ENCODE measurements at places on chromosomes 6 and 20.
A peak's percentile ranks its signal among the peaks of the same experiment; 100 is the strongest.

- DNase-seq = no peak
Observed at GRCh38 chr6:115358616-115359015, 702.1 kb downstream of the FRK start.

- no peak for DNase-seq
Observed at GRCh38 chr6:52536424-52536916, 40.4 kb downstream of the TRAM2 start.

DNA sequence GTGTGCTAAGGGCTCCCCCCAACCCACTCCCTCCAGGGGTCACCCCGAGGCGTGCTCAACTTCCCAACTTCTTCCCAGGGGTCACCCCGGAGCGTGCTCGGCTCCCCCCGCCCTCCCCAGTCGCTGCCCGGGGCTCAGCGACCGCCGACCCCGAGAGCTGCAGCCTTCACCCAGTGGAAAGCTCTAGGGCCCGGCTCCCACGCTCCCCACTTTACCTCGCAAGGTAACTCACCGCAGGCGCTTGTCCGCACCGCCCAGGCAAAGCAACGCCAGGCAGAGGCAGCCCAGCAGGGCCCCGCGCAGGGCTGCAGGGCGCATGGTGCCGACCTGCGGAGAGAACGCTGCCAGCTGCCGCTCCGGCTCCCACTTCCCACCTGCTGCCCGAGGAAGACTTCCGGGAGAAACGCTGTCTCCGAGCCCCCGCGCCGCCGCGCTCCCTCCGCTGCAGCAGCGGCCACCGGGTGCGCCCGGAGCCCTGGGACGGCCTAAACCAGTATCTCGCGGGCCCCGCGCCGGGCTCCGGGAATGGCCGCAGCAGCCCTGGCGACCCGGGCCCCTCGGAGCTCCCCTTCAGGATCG is 396 bp downstream of the RNASET2 start:
- DNase-seq = no peak

DNA sequence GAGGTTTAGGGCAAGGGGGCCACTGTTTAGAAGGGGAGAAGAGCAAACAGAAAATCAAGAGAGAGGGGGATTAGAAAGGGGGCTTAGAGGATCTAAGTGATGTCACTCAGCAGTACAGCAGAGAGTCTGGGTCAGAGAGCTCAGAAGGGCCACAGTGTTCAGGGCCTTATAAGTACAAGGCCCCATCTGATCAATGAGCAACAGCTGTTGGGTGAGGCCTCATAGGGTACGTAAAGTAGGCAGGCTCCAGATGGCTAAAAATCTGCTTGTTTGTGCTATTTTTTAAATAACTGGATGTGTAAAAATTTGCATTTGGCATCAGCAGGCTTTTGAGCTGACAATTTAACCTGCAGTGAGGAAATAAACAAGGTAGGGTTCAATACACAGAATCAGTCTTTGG is 149.8 kb downstream of the SH3BGRL2 start:
- DNase-seq = no peak

DNA sequence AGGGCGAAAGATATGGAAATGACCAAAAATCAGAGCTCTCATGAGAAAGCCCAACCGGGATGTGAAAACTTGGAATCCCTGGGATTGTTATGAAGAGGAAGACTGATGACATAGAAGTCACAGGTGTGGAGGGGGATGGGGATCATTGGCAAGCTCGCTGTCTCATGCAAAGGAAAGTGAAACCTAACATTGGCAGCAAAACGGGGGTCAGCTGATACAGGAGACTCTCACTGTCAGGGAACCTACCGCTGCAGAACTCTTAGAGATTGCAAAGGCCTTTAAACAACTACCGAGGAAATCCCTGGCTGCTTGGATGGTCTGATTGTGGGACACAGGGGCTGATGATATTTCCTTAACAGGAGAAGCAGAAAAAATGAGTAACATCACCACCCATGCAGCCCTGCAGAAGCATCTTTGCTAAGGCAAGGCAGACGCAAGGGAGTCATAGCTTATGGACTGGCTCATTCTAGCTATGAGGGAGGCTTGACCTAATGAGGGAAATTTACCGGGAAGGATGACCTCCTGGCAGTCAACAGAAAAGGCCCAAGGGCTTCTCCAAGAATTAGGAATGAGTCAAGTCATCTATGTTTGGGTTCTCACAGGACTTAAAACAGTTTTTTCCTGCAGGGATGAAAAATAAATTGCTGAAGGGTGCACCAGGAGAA is 7.0 kb downstream of the MUC21 start:
- DNase-seq = no peak

- DNase-seq = no peak
Observed at GRCh38 chr6:150822932-150823331, 42.6 kb upstream of the MTHFD1L start.

DNA sequence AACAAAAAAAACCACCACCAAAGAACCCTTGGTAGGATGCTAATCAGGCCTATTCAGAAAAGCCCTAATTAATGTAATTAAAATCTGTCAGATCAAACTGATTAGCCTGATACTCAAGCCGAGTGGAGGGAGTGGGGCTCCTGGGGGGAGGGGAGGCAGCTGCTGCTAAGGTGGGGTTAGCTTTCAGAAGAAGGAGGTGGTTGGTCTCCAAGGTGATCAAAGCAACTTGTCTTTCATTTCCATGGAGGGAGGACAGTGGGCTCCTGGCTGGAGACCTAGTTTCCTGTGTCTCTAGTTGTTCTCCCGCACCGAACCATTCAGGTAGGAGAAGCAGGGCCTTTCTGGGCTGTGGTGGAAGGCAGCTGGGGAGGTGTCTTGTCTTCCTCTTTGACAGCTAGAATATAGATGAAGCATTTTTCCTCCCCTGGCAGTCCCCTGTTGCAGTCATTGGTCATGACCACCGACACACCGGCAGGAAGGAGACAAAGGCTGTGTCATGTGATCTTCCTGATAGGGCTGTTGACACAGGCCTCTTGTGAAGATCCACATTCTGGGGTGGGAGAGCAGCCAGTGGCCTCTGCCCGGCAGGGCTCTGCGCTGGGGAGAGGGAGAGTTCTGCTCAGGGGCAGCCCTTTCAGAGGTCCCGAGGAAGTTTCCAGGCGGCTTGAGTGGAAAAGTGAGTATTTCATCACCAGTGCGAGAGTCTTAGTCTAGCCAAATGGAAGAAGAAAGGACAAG is 39.9 kb upstream of the PRDM1 start:
- DNase-seq = no peak

DNA sequence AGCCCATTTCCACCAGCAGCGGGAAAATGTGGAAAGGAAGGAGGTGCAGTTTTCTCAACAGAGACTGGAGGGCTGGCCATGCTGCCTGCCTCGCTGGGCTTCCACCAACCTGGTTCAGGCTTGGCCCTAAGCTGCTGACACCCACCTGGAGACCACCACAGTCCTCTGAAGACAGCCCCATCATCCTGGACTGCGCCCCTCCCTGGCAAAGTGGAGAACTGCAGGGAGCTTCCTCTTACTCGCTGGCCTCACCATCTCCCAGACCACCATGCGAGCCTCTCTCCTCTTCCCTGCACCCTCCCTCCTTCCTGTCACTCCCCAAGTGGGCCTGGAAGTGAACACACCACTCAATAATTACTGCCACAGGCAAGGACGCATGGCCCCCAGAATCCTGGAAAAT is 71.5 kb downstream of the PSMG4 start:
- DNase-seq = no peak

- no peak for DNase-seq
Observed at GRCh38 chr6:108576709-108577108, 16.0 kb downstream of the FOXO3 start.

- DNase-seq = no peak
Observed at GRCh38 chr6:159805440-159806020, 5.5 kb downstream of the PNLDC1 start.

DNA sequence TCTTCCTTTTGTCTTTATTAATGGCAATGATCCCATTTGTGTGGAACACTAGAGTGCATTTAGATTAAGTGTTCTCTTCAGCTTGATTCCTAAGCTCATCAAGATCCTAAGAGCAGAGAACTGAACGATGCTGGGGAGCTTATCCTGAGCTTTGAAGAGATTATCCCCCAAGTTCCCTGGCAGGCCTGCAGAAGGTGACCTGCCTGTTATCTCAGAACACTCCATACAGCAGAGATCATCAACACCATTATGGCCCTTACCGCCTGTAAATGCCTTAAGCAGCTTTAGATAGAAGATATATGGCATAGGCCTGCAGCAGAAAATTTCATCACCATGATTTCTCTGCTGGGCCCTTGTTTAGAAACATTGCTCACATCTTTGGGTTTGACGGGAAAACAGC is 779.9 kb upstream of the MAP3K7 start:
- no peak for DNase-seq

- DNase-seq = no peak
Observed at GRCh38 chr6:33144373-33144772, 47.9 kb downstream of the COL11A2 start.

GRCh38 chr20:4082406-4083097 is 67.2 kb upstream of the RNF24 start:
- peak; percentile 40 for DNase-seq

GRCh38 chr6:163260911-163261310 is 153.6 kb upstream of the QKI start:
- DNase-seq = no peak

- no peak for DNase-seq
Observed at GRCh38 chr6:21987501-21987957, 309.3 kb downstream of the PRL start.

DNA sequence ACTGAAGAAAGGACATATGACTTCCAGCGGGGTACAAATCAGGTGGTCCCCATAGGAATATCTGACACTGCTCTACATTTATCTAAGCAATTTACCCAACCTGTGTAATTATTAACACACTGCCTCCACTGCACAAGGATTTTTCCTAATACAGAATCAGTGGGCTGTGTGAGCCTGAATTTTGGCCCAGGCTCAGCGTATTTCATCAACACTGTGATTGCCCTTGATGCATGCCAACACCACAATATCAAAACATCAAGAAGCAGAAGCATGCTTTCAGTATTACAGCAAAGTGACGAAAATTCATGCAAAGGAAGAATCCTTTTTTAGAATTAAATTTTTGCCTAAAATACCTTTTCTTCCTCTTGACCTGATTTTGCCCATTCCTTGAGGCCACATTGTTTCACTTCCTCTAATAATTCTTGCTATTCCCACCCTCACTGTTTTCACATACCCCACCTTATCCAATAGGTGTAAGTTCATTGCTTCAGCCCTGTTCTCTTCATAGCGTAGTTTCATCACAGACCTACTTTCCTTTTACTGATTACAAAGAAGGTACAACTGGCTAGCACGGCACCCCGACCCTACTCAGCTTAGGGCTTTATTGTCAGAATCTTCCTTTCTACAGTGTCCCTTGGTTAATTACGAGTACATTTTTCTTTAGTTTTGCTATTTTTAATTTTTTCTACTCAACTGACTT is 83.7 kb upstream of the PTCHD4 start:
- no peak for DNase-seq

GRCh38 chr6:71585472-71585871 is 296.9 kb downstream of the OGFRL1 start:
- DNase-seq = no peak

GRCh38 chr6:137518386-137518983 is 24.3 kb upstream of the OLIG3 start:
- DNase-seq = no peak

DNA sequence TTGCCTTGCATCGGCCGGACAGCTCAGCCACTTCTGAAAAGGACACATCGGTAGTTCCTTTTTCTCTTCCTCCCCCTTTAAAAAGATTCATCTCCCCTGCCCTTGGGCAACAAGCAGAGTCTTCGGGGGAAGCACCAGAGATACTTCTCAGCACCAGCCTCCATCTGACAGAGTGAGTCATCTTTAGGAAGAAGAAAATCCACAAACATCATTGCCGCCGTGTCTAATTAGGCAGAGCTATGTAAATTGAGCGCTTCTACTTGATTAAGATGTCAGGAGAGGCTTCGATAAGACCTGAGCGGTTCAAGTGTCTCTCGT is 186.4 kb downstream of the TAF4 start:
- DNase-seq = no peak

GRCh38 chr20:35619196-35620095 is 3.8 kb downstream of the SPAG4 start:
- peak; percentile 75 for DNase-seq

DNA sequence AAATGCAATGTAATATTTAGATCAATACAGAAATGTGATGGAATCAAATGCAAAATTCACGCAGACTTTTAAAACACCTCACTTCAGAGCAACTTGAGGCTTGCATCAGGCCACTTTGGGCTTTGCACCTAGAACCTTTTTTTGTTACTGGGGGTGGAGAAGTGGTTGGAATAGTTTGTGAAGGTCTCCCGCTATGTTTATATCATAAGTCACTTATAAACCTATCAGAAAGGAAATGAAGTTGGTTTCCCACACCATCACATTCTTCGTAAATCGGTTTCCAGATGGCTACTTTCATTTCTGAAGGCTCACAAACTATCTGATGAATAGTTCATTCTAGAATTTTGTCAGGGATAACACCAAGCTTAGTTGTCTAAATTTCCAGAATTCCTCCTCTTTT is 74.8 kb downstream of the PKHD1 start:
- no peak for DNase-seq

DNA sequence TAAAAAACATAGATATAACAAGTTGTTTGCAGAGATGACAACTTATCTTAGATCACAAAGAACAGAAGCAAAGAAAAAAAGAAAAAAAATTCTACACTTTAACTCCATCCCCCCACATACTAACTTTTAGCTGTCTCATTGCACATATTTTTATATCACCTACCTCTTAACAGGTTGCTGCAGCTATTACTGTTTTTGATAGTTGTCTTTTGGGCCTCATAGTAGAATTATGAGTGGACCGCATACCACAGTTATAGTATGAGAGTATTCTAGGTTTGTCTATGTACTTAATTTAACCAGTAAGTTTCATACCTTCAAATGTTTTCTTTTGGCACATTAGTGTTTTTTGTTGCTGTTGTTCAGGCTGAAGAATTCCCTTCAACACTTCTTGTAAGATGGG is 12.3 kb downstream of the RSPH3 start:
- DNase-seq = no peak

DNA sequence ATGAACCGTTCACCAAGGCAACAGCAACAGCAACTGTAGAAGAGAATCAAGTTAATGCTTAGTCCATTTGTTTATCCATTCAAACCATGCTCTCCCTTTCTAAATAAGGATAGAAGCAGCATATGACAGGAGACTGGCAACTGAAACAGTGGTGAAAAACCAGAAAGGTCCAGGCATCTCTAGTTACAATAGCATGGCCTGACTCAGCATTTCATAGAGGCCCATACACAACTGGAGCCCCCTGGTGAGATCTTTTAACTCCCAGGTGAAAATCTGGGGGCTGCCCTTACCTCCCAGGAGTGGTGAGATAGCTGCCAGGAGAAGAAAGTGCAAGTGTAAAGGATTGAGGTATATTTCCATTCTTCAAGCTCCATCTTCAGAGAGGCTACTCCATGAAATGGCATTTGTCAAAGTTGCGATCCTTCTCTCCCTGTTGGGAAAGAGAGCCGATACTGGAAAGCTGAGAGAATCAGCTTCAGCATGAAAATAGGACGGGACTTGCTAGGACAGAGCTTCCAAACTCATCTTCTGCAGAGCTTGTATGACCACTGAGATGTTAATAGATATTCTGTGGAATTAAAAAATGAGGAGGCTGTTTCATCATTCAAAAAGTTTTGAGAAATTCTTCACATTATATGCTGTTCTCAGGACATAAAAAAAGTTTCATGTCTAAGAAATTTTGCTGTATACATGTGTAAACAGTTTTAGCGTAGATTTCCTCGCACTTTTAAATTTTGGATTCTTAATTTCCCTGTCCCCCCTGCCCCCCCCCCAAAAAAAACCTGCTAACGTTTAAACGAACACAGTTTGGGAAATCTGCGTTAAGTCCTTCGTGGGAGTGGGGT is 10.9 kb upstream of the SLC2A12 start:
- DNase-seq = no peak

GRCh38 chr6:39296745-39297640 is 17.2 kb downstream of the KCNK17 start:
- no peak for DNase-seq

GRCh38 chr6:147534116-147534860 is 25.8 kb downstream of the SAMD5 start:
- DNase-seq = no peak
